ENCODE measurements at places on chromosomes 12 and 14.

GRCh38 chr12:132079200-132079599 lies 64.9 kb downstream of the DDX51 start:
- no peak for DNase-seq

GRCh38 chr14:57632649-57633048 lies 139.0 kb upstream of the CCDC198 start:
- no peak for DNase-seq

- DNase-seq = no peak
Observed at GRCh38 chr12:120286768-120287490, 4.8 kb downstream of the RNU4-2 start.

DNA sequence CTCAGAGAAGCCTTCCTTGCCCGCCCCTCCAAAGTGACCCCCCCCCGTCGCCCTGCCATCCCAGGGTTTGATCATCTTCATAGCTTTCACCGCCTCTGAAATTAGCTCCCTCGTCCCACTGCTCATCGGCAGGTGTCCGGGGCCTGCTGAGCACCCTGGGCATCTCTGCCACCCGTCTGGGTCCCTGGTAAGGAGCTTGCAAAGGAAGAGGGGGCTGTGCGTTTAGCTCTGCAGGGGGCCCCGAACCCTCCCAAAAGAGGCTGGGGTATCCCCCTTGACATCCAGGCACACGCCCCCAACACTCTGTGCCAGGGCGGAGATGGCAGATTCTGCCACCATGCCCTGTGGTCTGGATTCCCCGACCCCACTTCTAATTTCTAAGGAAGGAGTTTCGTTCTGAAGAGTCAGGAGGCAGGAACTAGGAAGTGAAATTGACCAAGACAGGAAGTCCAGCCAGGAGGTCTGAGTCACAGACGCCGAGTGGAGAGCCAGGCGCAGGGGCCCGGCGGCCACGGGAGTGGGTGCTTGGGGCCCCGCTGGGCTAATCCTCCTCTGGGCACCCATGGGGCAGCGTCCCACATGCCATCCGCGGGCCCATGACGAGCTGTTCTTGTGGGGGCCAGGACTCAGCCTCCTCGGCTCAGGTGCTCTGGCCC lies 95.7 kb downstream of the RFLNA start:
- peak; percentile 6 for DNase-seq

DNA sequence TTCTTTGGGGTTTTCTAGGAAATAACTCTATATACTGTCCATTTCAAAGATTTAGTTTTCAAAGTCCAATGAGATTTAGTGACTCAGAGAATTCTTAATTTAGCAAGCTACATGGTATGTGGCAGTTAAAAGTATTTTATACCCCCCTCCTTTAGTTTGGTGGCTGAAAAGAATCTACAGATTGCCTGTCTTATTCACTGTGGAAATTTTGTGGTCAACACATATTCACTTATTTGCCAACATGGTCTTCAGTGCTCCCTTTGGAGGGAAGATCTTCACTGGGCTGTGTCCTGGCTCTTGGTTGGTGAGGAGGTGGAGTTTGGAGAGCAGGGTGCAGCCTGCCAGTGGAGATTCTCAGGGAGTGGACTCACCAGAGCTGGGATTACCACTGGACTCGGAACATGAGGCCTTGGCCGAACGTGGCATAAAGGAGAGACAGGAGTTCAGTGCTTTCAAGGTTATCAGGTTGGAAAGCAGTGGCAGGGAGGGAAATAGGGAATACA lies 39.8 kb downstream of the SAMD4A start:
- DNase-seq = no peak

- DNase-seq = no peak
Observed at GRCh38 chr14:75003250-75004027, 718 bp downstream of the EIF2B2 start.

DNA sequence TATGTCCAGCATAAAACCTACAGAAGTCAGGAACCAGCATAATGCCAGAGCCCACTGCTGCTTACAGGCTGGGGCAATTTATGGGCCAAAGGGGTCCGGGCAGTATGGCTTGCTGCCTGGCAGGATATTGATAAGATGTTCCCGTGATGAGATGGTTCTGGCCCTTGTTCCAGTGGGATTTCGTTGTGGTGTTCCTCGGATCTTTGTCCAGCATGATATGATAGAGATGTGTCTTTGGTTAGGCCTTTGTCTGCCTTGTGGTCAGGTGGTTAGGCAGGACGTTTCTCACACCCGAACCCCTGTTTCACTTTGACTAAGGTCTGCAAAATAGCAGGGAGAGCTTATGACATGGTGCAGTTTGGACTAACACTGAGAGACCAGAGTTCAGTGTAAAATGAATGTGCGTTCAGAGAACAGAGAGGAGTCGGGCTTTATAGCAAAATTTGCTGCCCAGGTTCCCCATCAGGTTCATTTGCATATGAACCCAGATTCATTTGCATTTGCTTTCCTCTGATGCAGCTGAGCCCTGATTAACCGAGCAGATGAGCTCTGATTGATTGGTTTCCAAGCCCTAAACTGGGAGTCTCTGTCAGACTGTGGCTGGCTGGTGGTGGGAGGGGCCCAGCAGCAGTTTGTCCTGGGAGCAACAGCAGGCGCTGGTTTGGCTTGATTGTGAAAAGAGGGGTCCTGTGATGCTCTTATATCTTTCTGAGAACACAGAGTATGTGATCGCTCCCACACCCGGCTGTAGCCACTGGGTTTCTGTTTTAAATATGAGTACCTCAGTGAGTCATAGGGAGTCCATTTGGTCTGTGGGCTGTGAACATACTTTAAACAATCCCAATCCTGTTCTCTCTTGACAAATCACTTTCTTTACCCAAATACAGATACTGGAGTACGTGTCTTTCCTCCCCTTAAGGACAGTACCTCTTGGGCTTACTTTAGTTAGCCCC lies 156.3 kb upstream of the PZP start:
- DNase-seq = peak; percentile 92

Data from activated CD4-positive, alpha-beta T cell treated with anti-CD3 and anti-CD28 coated beads, Interleukin-2, Interleukin-4, amounts not matched to agents 100 ng/mL and 50 ng/mL, durations not matched to agents 16 hours and 8 hours (primary cell).